Activated CD4-positive, alpha-beta T cell treated with anti-CD3 and anti-CD28 coated beads for 36 hours (primary cell): ENCODE measurements at places on chromosomes 4 and X. TPM values are rescaled to one million over a fixed set of nuclear protein-coding genes. Genes with fewer than 3 reads are reported as not detected.

DNA sequence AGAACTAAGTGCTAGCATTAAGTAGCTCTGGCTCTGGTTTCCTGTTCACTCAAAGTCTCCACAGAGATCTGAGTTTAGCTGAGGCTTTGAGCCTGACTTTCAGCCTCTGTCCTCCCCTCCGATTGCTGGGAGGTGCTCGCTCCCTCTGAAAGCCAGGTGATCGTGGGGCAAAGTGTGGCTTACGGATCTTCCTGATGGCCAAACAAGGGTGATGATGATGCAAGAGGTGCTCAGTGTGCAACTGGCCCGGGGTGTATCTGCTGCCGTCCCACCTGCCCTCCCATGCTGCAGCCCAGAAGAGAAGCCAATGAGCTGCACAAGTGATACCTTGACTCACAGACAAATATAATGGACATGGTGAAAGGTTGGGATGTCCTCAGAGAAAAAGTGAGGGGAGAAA is 169.2 kb upstream of the TBC1D9 start:
- DNase-seq = no peak
- no peak overlapping the region for H3K27ac ChIP-seq
- no peak overlapping the region for H3K4me3 ChIP-seq

DNA sequence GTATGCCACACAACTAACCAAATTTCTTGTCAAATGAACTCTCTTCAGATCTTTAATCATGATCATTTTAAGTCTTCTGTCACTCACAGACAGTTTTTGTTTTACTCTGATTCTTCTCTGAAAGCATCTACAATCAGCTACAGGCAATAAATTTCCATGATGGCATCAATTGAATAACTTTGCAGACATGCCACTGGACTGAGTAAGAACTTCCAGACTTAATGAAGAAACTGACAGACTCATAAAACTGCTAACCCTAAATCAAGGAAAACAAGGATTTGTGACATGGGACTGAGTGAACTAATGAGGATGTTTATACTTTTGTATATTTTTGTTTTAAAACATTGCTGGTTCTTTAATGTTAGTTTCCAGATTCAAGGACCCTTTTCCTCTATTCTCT is 5.5 kb upstream of the PPP1R2C start:
- H3K36me3 ChIP-seq = no peaks in the 10 kb centered on the region
- no peak overlapping the region for H3K27ac ChIP-seq
- no peak overlapping the region for H3K4me3 ChIP-seq
- H3K4me1 ChIP-seq = no peaks in the 10 kb centered on the region
- no peak for DNase-seq
- H3K27me3 ChIP-seq = no peaks in the 10 kb centered on the region

- H3K27ac ChIP-seq = no peak overlapping the region
- H3K4me1 ChIP-seq = no peaks in the 10 kb centered on the region
- H3K27me3 ChIP-seq = no peaks in the 10 kb centered on the region
- DNase-seq = no peak
- no peaks in the 10 kb centered on the region for H3K36me3 ChIP-seq
Observed at GRCh38 chrX:140346729-140347128, 158.1 kb downstream of the SOX3 start.

DNA sequence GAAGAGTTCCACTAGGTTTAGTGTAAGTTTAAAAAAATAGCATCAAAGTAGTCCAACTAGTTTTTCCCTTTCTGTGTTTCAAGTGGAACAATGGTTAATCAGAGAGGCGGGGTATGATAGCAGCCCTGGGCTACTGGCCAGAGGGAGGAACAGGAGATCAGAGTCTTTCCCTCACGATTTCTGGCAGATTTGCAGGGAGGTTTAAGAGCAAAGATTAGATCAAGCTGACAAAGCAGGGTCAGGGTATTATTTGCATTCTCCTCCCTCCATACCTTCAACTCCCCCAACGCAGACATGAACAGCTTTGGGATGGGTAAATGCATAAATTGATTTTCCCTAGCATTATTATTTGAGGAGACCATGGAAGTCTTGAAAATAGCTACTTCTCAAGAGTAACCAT is 277.6 kb upstream of the DIAPH2 start:
- no peak overlapping the region for H3K4me3 ChIP-seq
- H3K27me3 ChIP-seq = no peaks in the 10 kb centered on the region
- no peaks in the 10 kb centered on the region for H3K4me1 ChIP-seq
- no peak overlapping the region for H3K27ac ChIP-seq
- H3K36me3 ChIP-seq = no peaks in the 10 kb centered on the region

DNA sequence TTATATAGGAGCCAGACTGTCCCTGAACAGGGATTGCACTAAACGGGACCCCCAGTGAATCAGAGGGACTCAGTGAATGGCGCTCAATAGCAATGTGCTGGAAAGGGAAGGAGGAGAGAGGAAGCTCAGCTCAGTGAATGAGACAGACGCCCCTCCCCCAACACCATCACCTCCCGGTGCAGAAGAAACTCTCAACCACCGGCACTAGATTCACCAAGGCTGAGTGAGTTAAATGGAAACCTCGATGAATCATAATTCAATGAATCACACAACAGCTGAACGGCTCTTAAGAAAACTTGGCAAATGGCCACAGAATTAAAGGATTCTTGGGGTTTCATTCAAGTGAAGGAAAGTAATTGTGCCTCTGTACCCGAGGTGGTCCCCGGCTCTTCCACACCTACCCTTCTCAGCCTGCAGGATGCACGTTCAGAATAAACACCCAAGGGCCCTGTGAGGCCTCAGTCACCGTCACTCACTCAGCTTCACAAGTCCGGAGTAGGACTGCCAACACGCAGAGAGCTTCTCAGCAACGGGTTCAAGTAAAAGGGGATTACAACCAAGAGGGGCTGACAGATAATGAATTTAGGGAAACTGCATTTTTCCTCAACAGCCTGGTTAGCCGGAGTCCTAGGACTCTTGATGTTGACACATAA is 29.3 kb downstream of the CRMP1 start:
- no peaks in the 10 kb centered on the region for H3K36me3 ChIP-seq
- no peak overlapping the region for H3K27ac ChIP-seq
- H3K4me3 ChIP-seq = no peak overlapping the region
- DNase-seq = peak; percentile 87
- peaks cover 6% of the 10 kb centered on the region for H3K27me3 ChIP-seq

- no peak for DNase-seq
- H3K4me3 ChIP-seq = no peak overlapping the region
- no peaks in the 10 kb centered on the region for H3K27me3 ChIP-seq
- H3K36me3 ChIP-seq = no peaks in the 10 kb centered on the region
Observed at GRCh38 chrX:10477525-10477924, 142.9 kb downstream of the MID1 start.

- DNase-seq = no peak
- H3K27ac ChIP-seq = no peak overlapping the region
- no peaks in the 10 kb centered on the region for H3K36me3 ChIP-seq
- no peaks in the 10 kb centered on the region for H3K4me1 ChIP-seq
- H3K27me3 ChIP-seq = no peaks in the 10 kb centered on the region
Observed at GRCh38 chrX:115437841-115438595, 123.0 kb upstream of the PLS3 start.

- no peaks in the 10 kb centered on the region for H3K4me1 ChIP-seq
- no peak overlapping the region for H3K27ac ChIP-seq
- H3K27me3 ChIP-seq = peaks cover 3% of the 10 kb centered on the region
- H3K36me3 ChIP-seq = no peaks in the 10 kb centered on the region
- DNase-seq = no peak
Observed at GRCh38 chr4:181146051-181146450, 1097.2 kb upstream of the TENM3 start.

- H3K36me3 ChIP-seq = no peaks in the 10 kb centered on the region
- no peaks in the 10 kb centered on the region for H3K4me1 ChIP-seq
Observed at GRCh38 chr4:140729344-140730049, 26.7 kb downstream of the TBC1D9 start.

GRCh38 chrX:13808865-13809264 is 8.0 kb downstream of the GPM6B start:
- H3K27me3 ChIP-seq = no peaks in the 10 kb centered on the region
- H3K36me3 ChIP-seq = no peaks in the 10 kb centered on the region
- H3K4me1 ChIP-seq = no peaks in the 10 kb centered on the region

DNA sequence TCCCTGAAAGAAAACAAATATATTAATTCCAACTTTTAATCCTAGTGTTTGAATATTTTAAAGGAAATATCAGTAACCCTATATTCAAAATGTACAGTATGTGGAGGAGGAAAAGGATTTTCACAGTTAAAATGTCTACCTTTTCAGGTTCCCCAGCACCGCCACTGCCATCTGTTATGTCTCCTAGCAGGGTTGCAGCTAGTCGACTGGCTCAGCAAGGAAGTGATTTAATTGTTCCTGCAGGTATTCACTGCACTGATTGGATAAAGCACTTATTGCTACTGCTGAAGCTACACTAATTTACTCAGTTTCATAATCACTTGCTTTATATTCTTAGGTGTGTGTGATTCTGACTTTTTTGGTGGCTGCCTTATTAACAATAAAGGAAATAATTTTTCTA is 65.5 kb upstream of the FHDC1 start:
- no peak overlapping the region for H3K4me3 ChIP-seq
- H3K36me3 ChIP-seq = peaks cover 19% of the 10 kb centered on the region
- H3K27ac ChIP-seq = no peak overlapping the region
- H3K4me1 ChIP-seq = no peaks in the 10 kb centered on the region
- no peaks in the 10 kb centered on the region for H3K27me3 ChIP-seq

DNA sequence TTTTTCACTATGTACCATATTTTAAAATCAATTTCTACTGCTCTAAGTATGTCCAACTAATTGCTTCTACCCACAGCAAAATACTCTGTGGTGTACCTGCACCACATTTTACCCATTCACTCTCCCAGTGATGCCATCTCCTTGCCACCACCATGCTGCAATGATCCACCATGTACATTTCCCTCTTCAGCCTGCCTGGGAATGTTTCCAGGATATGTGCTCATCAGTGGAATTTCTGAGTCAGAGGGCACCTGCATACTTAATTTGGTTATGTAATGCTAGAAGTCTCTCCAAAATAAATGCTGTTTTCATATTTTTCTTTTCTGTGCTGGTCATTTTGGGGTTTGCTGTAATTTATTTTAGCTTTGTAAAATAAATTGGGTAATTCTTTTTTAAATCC is 33.2 kb upstream of the OCIAD2 start:
- no peak overlapping the region for H3K4me3 ChIP-seq
- H3K27ac ChIP-seq = no peak overlapping the region
- no peaks in the 10 kb centered on the region for H3K27me3 ChIP-seq
- no peak for DNase-seq
- peaks cover 8% of the 10 kb centered on the region for H3K4me1 ChIP-seq

DNA sequence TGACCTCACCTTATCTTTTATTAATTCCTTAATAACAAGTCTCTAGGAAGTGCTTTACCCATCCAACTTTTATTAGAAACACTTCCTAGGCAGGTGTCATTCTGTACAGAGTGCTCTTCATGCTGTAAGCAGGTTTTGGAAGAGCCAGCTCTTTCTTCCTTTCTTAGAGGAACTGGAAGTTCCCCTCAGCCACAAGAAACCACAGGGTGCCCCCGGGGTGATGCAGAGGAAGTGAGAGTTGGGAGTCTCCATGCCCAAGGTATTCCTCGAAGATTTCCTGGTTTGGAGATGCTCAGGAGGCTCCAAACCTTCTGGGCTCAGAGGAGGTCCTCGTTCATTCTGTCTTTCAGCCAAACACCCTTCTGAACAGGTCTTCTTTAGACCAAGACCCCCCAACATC is 83.8 kb downstream of the EGF start:
- H3K4me1 ChIP-seq = peaks cover 10% of the 10 kb centered on the region
- H3K27ac ChIP-seq = no peak overlapping the region
- no peak for DNase-seq
- H3K4me3 ChIP-seq = no peak overlapping the region
- no peaks in the 10 kb centered on the region for H3K36me3 ChIP-seq

DNA sequence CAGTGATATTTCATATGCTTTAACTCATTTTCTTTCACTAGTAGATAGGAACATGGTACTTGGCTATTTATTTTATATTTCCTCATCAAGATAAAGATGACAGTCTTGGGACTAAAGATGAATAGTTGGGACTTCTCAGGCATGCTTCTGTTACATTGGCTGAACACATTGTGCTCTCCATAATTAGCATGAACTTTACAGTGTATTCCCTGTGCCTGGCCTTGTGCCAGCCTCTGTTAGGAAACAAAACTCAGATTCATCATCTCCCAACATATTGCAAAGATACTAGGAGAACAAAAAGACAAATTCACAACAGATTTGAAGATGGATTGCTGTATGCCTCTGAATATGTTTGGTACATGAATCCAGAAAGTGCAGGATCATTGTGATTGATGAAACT is 26.4 kb downstream of the GRIA2 start:
- H3K4me1 ChIP-seq = no peaks in the 10 kb centered on the region
- no peak for DNase-seq
- no peaks in the 10 kb centered on the region for H3K27me3 ChIP-seq
- H3K36me3 ChIP-seq = no peaks in the 10 kb centered on the region

- no peak for DNase-seq
- H3K4me1 ChIP-seq = peaks cover 10% of the 10 kb centered on the region
- H3K27ac ChIP-seq = no peak overlapping the region
- peaks cover 49% of the 10 kb centered on the region for H3K36me3 ChIP-seq
- no peak overlapping the region for H3K4me3 ChIP-seq
Observed at GRCh38 chr4:26431461-26432180, 58.7 kb downstream of the CCKAR start.

- DNase-seq = no peak
- no peaks in the 10 kb centered on the region for H3K27me3 ChIP-seq
- H3K27ac ChIP-seq = no peak overlapping the region
- peaks cover 3% of the 10 kb centered on the region for H3K36me3 ChIP-seq
- H3K4me1 ChIP-seq = no peaks in the 10 kb centered on the region
Observed at GRCh38 chrX:38305971-38306370, 21.3 kb downstream of the RPGR start.

- H3K27ac ChIP-seq = no peak overlapping the region
- DNase-seq = no peak
- H3K4me3 ChIP-seq = no peak overlapping the region
- H3K27me3 ChIP-seq = no peaks in the 10 kb centered on the region
- no peaks in the 10 kb centered on the region for H3K4me1 ChIP-seq
Observed at GRCh38 chrX:13911586-13911985, 94.7 kb upstream of the GPM6B start.

DNA sequence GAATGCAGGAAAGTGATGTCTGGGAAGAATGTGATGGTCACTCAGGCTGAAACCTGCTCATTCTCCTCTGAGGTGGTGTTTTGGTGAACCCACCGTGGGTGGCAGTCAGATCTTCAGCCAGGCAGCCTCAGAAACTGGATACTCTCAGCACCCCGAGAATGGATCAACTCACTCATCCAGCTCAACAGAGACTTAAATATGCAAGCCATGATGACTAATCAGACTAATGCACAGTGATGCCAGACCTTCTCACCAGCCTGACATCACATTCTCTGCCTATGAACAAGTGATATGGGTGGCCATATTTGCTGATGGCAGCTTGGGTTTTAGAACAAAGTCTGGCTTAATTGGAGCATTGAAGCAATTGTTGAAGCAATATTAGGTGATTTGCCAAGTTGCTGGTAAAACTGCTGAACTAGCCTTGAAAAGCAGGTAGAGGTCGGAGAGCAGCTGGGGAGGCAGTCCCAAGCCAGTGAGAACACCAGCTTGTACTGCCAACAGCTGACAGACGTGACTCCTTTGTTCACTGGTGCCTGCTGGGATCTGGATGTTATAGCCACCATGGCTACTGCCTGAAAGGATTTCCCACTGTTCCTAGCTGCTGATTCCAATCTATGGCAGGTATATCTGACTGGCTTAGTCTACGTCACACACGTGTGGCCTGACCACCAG is 608.1 kb downstream of the MID1IP1 start:
- no peaks in the 10 kb centered on the region for H3K36me3 ChIP-seq
- H3K4me1 ChIP-seq = peaks cover 10% of the 10 kb centered on the region
- no peaks in the 10 kb centered on the region for H3K27me3 ChIP-seq
- no peak overlapping the region for H3K4me3 ChIP-seq

MAP3K15 gene
- total RNA-seq = 1.2 TPM

TEX13C gene
- not detected for total RNA-seq

DTHD1 gene
- 0.76 TPM for total RNA-seq

FAM184B gene
- not detected for total RNA-seq

TMEM150C gene
- not detected for total RNA-seq

PFKFB1 gene
- total RNA-seq = 0.55 TPM

HELT gene
- total RNA-seq = not detected

CLNK gene
- not detected for total RNA-seq

TEX13D gene
- total RNA-seq = not detected

FOXR2 gene
- not detected for total RNA-seq
